ENCODE measurements at places on chromosomes 11 and 22. TPM values are rescaled to one million over a fixed set of nuclear protein-coding genes. Genes with fewer than 3 reads are reported as not detected.

DNA sequence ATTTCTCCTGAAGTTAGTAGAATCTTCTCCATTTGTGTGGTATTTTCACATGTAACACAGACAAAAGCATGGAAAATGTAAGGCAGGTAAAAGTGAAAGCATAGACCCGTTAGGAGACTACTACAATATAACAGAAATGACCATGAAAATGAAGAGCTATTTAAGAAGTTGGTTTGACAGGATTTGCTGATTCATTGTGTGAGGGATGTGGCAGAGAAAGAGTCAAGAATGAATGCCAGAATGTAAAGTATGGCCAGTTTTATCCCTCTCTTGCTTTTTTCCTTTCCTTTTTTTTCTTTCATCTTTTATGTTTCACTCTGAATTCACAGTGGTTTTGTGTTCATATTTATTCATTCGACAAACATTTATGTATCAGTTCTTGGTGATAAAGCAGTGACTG, 115.9 kb downstream of the ARFGAP2 start:
- no peak overlapping the region for H3K27ac ChIP-seq
- peaks cover 13% of the 10 kb centered on the region for H3K36me3 ChIP-seq
- DNase-seq = no peak
- H3K27me3 ChIP-seq = no peaks in the 10 kb centered on the region
- H3K4me1 ChIP-seq = no peaks in the 10 kb centered on the region
- H3K4me3 ChIP-seq = no peak overlapping the region

DNA sequence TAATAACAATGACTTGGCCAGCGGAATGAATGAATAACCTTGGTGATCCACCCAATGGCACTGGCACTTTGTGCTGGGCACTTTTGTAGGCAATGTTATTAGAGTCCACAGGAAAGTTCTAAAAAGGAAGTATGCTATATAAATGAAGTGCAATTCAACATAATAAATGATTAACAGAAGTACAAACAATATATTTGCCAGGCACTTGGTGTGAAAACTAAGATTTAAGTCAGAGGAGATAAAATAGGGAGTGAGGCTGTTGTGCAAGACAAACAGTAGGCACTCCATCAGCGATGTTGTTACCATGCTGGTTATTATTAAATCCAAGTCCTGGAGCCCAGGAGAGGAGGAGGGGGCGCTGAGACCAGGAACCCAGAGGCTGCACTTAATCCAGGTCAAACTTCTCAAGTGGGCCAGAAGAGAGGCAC, 173.8 kb downstream of the LARGE1 start:
- DNase-seq = no peak
- no peak overlapping the region for H3K27ac ChIP-seq
- H3K4me1 ChIP-seq = no peaks in the 10 kb centered on the region
- H3K36me3 ChIP-seq = peaks cover 4% of the 10 kb centered on the region
- H3K27me3 ChIP-seq = peaks cover 3% of the 10 kb centered on the region

- H3K36me3 ChIP-seq = no peaks in the 10 kb centered on the region
- H3K27me3 ChIP-seq = peaks cover 2% of the 10 kb centered on the region
- H3K4me3 ChIP-seq = no peak overlapping the region
Observed at GRCh38 chr11:95170294-95170693, 60.7 kb downstream of the SESN3 start.

GRCh38 chr11:45037434-45038005, 86.8 kb upstream of the TP53I11 start:
- DNase-seq = no peak
- no peak overlapping the region for H3K27ac ChIP-seq
- H3K4me3 ChIP-seq = no peak overlapping the region
- H3K4me1 ChIP-seq = peaks cover 6% of the 10 kb centered on the region

The DCHS1 gene
- total RNA-seq = 156 TPM

The WBP2NL gene
- not detected for total RNA-seq
